ENCODE measurements at places on chromosomes 7 and 10.

GRCh38 chr7:2860627-2861133 is 16.6 kb upstream of the GNA12 start:
- DNase-seq, result no peak

DNA sequence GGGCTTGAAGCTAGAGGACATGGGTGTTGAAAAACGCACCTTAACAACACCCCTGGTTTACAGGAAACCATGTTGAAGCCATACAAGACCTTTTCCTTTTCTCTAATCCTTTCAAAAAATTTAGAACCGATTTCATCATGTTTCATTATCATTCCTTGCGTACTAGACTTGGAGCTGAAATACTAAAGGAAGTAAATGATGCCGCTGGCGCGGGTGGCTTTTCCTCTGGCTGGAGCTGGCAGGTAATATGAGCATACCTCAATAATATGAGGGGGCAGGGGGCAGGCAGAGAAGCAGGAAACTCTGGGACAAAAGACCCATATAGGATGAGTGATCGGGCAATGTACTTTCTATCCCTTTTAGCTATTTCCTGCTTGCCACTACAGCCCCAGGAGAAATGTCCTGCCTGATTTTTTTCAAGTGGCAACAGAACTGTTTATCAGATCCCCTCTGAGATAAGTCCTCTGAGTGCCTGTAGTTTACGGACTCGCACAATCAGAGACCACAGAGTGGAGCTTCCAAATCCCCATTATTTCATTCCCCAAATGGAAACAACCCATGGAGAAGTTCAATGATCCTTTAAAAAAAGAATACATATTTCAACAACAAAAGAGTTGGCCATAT is 450.1 kb downstream of the KCNMA1 start:
- DNase-seq, result no peak

DNA sequence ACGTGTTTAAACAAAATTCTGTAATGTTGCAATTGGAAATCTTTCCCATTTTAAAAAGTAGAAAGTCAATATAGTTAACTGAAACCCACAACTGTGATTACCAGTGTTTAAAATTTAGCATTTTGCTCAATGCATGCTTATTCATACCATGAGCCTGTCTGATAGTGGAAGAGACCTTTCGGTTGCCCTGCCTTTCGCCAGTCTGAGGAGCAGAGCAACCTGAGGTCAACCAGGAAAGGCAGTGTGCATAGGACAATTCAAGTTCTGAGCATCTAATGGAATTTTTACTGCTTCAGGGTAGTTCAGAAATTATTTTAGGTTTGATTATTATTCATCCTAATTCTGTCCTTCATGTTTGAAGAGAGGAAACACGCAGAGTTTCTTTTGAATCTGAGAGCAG is 100.8 kb downstream of the CUBN start:
- peak; percentile 77 for DNase-seq

- DNase-seq, result no peak
Observed at GRCh38 chr7:27430105-27430504, 187.5 kb downstream of the EVX1 start.

DNA sequence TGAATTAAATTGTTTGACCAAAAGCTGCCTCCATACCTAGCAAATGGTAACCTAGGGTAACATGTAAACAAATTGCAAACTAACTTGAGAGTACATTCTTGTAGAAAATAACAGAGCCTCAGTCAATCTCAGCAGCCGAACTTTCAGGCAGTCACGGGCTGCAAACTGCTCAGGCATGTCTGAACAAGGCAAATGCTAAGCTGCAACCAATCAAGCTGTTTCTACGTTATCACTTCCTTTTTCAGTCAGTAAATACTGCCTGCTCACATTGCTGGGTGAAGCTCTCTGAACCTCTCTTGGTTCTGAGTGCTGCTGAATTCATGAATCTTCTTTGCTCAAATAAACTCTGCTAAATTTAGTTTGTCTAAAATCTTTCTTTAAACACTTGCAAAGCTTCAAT is 1212.4 kb downstream of the SORCS1 start:
- DNase-seq, result no peak

GRCh38 chr10:14141283-14141682 is 189.4 kb downstream of the FRMD4A start:
- no peak for DNase-seq

GRCh38 chr10:49034925-49035324 is 80.4 kb downstream of the VSTM4 start:
- no peak for DNase-seq

GRCh38 chr10:75080554-75080953 is 30.9 kb upstream of the SAMD8 start:
- DNase-seq, result no peak

GRCh38 chr7:72298912-72299311 is 113.2 kb downstream of the CALN1 start:
- DNase-seq, result no peak

DNA sequence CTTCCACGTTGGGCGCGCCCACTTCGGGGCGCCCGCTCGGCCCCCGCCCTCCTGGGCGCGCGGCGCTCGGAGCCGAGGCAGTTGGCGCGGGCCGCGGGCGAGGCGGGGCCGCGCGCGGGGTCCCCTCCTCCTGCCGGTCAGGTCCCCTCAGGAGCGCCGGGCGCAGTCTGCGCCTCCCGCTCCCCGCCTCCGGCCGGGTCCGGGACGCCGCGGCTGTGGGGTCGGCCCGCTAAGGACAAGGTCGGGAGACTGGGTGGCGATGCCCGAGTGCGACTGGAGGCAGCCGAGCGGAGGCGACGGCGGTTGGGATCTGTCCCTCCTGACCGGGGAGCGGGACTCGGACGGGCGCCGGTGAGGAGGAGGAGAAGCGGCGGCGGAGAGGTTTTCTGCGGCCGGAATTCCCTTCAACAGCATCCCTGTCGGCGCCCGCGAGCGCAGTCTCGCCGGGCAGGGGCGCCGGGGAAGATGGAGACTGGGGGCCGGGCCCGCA is at the start of gene ATRNL1:
ATRNL1 (plus strand) TSS at position 80 of the 490 bp plus-strand sequence; CDS start at position 466, 386 bp downstream.
- DNase-seq, result no peak
